AG09309 (cell line): ENCODE measurements at places on chromosomes 12 and 14.

GRCh38 chr12:118359541-118359915, 13.2 kb downstream of the TAOK3 start:
- DNase-seq: no peak

- no peak for DNase-seq
Observed at GRCh38 chr14:102164965-102165364, 25.3 kb downstream of the WDR20 start.

DNA sequence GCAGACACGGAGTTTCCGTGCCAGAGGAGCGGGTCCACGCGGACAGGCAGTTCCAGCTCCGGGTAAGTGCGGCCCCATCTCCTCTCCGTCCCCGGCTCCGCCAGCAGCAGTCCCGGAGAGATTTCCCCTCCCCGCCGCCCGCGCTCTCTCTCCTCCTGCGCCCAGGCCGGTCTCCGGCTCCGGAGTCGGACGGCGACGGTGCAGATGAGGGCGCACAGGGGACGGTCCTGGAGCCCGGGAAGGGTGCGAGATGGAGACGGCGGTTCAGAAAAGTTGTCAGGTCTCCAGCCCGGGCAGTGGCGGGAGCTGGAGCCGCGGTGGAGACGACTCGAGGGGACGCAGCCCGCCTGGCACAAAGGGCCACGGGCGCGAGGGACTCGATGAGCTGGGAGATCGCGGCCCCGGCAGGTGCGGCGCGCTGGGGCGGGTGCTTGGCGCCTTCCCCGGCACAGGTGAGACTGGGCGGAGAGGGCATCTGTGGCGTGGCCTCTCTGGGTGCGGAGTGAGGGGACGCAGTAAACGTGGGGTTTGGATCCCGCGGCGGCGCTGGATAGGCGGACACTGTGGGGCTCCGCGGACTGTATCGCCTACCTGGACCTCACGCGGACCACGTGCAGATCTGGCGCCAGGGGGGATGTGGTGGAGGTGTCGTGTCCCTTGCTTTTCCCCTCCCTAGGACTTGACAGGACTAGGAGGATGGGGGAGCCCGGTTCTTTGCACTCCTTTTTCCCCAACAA, 1540.3 kb upstream of the TMEM132C start:
- no peak for DNase-seq

DNA sequence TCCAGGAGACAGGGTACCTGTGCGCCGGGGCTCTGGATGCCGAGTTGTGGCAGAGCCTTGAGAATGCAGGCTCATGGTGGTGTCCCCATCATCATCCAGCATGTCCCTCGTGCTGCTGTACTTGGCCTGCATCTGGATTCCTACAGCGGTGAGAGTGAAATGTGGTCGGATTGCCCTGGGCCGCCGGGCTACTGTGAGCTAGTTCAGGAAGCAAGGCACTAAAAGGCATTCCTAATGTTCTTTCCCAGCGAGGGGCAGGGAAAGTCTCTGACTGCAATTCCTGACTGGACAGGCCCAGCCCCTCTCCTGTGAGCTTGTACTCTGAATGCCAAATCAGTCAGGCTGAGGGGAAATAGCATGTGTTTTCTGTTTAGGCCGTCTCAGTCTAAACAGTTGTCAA, at the start of gene CLEC1A:
Gene CLEC1A (minus strand): TSS at position 195 of the 400 bp plus-strand sequence. CDS start 63 bp downstream, at position 132.
- no peak for DNase-seq

DNA sequence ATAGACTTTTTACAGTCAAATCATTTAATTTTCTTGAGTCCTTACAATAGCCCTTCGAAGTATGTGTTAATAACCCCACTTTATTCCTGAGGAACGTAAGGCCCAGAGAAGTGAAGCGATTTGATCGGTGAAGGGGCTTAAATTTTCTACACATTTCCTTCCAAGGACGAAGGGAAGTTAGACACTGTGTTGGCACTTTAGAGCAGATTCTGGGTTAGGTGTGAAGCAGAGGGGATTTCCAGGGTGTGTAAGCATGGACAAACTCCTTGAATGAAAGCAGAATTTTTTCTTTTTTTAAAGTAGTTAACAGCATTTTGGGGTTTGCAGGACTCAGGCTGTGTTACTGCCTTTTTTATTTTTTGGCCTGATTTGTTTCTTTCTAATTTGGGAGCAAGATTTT, 38.9 kb downstream of the PRORP start:
- DNase-seq: no peak

GRCh38 chr14:100871234-100872186, 32.0 kb downstream of the RTL1 start:
- no peak for DNase-seq

DNA sequence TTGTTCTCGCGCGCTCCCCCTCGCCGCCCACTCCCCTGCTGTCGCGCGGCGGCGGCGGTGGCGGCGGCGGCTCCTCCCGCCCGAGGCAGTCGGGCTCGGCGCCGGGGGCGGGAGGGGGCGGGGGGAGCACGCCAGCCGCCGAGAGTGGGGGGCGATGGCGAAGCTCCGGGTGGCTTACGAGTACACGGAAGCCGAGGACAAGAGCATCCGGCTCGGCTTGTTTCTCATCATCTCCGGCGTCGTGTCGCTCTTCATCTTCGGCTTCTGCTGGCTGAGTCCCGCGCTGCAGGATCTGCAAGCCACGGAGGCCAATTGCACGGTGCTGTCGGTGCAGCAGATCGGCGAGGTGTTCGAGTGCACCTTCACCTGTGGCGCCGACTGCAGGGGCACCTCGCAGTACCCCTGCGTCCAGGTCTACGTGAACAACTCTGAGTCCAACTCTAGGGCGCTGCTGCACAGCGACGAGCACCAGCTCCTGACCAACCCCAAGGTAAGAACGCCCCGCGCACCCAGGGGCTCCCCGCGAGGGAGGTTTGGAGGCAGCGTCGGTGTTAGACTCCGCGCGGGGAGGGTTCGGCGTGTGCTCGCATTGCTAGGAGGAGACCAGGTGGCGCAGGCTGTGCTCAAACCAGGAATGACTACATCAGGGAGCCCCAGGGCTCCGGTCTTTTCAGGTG, 629 bp downstream of the KCNMB4 start:
- DNase-seq: no peak

DNA sequence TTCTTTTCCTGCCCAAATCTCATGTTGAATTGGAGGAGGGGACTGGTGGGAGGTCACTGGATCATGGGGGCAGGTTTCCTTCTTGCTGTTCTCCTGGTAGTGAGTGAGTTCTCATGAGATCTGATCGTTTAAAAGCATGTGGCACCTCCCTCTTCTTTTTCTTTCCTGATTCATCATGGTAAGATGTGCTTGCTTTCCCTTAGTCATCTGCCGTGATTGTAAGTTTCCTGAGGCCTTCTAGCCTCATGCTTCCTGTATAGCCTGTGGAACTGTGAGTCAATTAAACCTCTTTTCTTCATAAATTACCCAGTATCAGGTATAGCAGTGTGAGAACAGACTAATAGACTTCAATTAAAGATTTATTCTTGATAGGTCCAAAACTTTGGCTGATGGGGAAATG, 83.5 kb downstream of the CAND1 start:
- DNase-seq: no peak

GRCh38 chr12:83186419-83186818, 499.7 kb downstream of the TMTC2 start:
- DNase-seq: no peak

GRCh38 chr14:47626151-47627035, 49.0 kb downstream of the MDGA2 start:
- DNase-seq: no peak

- no peak for DNase-seq
Observed at GRCh38 chr14:27372771-27373170, 774.9 kb upstream of the NOVA1 start.

DNA sequence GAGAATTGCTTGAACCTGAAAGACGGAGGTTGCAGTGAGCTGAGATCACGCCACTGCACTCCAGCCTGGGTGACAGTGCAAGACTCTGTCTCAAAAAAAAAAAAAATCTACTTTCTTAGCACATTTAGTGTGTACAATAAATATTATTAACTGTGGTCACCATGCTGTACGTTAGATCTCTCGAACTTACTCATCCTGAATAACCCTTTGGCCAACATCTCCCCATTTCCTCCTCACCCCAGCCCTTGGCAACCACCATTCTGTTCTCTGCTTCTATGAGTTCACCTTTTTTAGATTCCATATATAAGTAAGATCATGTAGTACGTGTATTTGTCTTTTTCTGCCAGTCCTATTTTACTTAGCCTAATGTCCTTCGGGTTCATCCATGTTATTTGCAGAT, 13.4 kb downstream of the FUT8 start:
- DNase-seq: no peak

DNA sequence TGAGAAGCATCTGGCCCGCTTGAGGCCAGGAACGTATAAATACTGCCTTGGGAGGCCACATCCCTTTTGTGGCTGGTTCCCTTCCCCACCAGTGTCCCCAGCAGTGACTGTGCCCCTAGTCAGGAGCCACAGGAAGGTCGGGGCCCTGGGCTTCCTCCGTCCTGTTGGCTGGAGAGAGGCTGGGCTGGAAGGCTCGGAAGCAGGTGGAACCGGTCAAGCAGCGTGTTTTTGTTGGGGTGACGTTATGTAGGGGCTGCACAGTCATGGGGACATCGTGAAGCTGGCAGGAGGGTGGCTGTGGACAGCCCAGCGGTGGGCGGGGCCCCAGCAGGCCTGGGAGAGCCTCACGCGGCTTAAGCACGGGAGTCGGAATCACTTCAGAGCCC, 10.1 kb downstream of the XRCC3 start:
- no peak for DNase-seq

- no peak for DNase-seq
Observed at GRCh38 chr14:68752271-68753006, 40.4 kb downstream of the ZFP36L1 start.

- DNase-seq: no peak
Observed at GRCh38 chr12:113402586-113403260, 964 bp downstream of the SDS start.

GRCh38 chr12:117408161-117408791, 46.9 kb upstream of the NOS1 start:
- peak; percentile 11 for DNase-seq
